ENCODE measurements at places on chromosomes 2 and 18. TPM values are rescaled to one million over a fixed set of nuclear protein-coding genes. Genes with fewer than 3 reads are reported as not detected.

Gene LBX2
- not detected for total RNA-seq

Gene ELP2
- total RNA-seq, result 143 TPM

Gene IL37
- not detected for total RNA-seq

Gene ANKMY1
- total RNA-seq, result 4.9 TPM

Gene CRYGD
- 2.4 TPM for total RNA-seq

Gene CHRND
- total RNA-seq, result not detected

Gene C2orf66
- total RNA-seq, result not detected

Data from frontal cortex (tissue), 4 donors.